Activated naive CD4-positive, alpha-beta T cell treated with anti-CD3 and anti-CD28 coated beads for 36 hours (primary cell): ENCODE measurements at places on chromosomes 2 and 18.
A peak's percentile ranks its signal among the peaks of the same experiment; 100 is the strongest.

GRCh38 chr2:8479298-8479697, 202.6 kb upstream of the ID2 start:
- no peak for DNase-seq

GRCh38 chr2:177171418-177171865, 41.2 kb upstream of the HNRNPA3 start:
- DNase-seq = peak; percentile 48

DNA sequence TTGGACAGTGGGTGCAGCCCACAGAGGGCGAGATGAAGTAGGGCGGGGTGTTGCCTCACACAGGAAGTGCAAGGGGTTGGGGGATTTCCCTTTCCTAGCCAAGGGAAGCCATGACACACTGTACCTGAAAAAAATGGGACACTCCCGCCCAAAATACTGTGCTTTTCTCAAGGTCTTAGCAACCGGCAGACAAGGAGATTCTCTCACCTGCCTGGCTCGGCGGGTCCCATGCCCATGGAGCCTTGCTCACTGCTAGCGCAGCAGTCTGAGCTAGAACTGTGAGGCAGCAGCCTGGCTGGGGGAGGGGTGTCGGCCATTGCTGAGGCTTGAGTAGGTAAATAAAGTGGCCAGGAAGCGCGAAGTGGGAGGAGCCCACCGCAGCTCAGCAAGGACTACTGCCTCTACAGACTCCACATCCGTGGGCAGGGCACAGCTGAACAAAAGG, 244.7 kb downstream of the NBAS start:
- peak; percentile 21 for DNase-seq

GRCh38 chr18:72436401-72436800, 107.7 kb downstream of the CBLN2 start:
- DNase-seq = no peak

- DNase-seq = no peak
Observed at GRCh38 chr2:175585496-175585895, 404.0 kb upstream of the ATP5MC3 start.

- no peak for DNase-seq
Observed at GRCh38 chr2:98245491-98245890, 100.8 kb upstream of the CNGA3 start.

DNA sequence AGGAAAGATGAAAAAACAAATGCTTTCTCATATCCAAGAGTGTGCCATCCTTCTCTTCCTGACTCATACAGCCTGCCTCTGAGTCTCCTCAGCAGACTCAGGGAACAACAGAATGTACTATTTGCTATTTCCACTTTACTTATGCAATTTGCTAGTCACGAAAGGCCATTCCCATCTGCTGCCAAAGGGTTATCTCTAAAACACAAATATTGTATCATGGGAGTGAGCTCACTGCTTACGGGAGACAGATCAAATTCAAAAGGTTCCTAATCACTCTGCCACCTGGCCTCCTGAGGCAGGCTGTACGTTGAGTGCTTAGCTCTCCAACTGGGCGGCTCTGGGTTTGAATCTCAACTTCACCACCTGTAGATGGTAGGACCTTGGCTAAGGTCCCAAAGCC, 92.0 kb downstream of the GAREM1 start:
- DNase-seq = no peak

DNA sequence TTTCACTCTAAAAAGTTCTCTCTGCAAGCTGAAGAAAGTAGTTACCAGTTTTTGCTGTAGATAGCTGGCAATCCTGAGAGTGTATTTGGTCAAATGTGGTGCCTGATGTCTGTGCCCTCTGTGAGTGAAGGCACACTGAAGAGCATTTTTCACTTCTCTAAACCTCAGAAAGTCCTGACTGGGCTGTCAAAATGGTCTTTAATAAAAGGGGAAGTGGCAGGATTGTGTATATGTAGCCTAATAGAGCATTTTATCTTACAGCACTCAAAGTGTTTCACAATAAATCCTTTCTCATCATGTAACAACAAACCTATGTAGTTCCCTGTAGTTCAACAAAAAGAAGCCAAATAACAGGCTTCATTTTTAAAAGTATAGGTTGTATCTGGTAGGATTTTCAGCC, 1552.3 kb upstream of the SLC39A10 start:
- DNase-seq = no peak

DNA sequence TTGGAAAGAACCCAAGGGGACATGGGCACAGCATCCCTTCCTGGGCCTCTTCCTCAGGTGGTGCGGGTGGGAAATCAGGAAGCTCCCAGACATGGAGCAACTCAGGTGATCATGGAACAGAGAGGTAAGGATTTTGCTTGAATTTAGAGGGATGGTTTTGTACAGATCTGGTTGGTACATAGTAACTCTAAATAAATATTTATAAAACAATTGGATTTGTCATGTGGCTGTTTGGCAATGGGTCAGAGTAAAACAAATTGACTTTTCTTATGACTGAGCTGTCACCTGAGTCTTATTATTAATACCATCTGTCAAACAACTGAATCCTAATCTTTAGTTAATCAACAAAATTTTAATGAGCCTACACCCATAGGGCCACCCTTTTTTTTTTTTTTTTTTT, 19.4 kb upstream of the TMEM178A start:
- DNase-seq = no peak

- DNase-seq = no peak
Observed at GRCh38 chr2:203019142-203019541, 4.5 kb downstream of the NBEAL1 start.

- no peak for DNase-seq
Observed at GRCh38 chr18:22355598-22355997, 62.1 kb downstream of the CTAGE1 start.

GRCh38 chr2:157439824-157440186, 4.1 kb downstream of the CYTIP start:
- DNase-seq = peak; percentile 49

DNA sequence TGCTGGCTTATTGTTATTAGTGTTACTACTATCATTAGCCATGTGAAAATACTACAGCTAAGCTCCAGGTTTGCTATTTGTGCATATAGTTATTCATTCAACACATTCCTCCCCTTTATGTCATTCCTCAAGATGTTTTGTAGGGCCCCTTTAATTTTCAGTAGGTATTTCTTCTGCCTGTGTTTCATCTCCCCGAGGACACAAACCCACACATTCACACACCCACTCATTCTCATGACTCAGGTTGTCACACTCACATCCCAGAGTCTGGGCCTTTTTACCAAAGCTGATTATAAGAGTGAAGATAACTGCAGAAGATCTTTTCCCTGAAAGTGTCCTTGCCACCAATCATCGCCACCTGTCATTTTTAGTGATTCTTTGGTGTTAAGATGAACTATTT, 68.6 kb upstream of the SPOPL start:
- DNase-seq = no peak

GRCh38 chr2:62787386-62787785, 81.9 kb downstream of the EHBP1 start:
- no peak for DNase-seq

DNA sequence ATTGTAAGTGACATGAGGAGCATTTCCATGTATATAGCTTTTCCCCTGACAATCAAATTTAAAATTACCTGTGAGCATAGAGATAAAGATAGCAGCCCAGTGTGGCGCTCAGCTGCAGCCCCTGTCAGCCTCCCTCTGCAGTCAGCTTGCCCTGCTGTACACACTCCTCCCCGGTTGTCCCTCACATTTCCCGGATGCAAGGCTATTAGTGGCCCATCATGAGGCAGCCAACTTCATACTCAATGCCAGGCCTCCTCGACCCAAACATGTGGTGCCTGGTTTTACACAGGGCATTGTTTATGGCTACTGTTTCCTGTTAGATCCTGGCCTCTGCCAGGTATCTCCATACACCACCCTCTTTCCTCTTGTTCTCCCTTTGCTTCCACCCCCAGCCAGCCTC, 116.1 kb upstream of the SH3BP4 start:
- DNase-seq = no peak

DNA sequence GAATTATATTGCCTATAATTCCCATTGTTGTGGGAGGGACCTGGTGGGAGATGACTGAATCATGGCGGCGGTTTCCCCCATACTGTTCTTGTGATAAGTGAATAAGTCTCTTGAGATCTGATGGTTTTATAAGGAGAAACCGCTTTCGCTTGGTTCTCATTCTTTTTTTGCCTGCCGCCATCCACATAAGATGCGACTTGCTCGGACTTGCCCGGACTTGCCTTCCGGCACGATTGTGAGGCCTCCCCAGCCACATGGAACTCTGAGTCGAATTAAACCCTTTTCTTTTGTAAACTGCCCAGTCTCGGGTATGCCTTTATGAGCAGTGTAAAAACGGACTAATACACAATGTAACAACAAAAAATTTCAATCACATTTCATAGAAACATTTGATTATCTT, 115.8 kb downstream of the C2orf74 start:
- DNase-seq = no peak

DNA sequence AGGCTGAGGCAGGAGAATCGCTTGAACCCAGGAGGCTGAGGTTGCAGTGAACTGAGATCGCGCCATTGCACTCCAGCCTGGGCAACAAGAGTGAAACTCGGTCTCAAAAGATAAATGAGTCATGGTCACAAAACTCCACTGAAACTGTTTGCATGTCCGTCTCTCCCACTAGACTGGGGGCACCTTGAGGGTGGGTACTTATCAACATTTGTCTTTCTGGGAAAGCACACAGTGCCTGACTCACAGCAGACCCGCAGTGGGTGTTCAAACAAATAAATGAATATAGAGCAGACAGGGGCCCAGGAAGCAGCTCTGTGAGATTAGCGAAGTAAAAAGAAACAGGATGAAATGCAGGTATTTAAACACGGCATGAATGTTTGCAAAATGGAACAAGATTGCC, 211.1 kb upstream of the GATA6 start:
- no peak for DNase-seq

GRCh38 chr2:217149087-217149660, 289.3 kb upstream of the TNP1 start:
- no peak for DNase-seq

GRCh38 chr2:80363791-80364349, 59.3 kb upstream of the LRRTM1 start:
- DNase-seq = no peak

GRCh38 chr2:24352664-24353063, 7.7 kb downstream of the ITSN2 start:
- DNase-seq = no peak

GRCh38 chr2:237350597-237350996, 63.4 kb downstream of the COL6A3 start:
- DNase-seq = no peak

- no peak for DNase-seq
Observed at GRCh38 chr2:182103526-182103925, 117.9 kb downstream of the PPP1R1C start.

DNA sequence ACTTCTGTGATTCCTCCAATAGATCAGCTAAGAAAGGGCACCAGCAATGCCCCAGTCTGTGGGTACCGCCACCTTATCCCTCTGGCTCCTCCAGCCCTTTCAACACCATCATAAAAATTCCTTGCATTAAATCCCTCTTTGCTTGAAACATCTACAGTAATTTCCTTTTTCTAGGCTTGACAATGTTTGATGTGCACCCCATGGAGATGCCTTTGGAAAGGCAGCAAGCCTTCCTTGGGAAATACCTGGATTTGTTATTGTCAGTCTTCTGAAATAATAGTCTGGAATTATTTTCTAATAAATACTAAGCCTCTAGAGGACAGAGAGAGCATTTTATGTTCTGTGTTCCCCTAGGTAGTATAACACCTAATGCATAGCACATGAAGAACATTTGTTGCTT, 46.1 kb downstream of the NCKAP5 start:
- DNase-seq = no peak

DNA sequence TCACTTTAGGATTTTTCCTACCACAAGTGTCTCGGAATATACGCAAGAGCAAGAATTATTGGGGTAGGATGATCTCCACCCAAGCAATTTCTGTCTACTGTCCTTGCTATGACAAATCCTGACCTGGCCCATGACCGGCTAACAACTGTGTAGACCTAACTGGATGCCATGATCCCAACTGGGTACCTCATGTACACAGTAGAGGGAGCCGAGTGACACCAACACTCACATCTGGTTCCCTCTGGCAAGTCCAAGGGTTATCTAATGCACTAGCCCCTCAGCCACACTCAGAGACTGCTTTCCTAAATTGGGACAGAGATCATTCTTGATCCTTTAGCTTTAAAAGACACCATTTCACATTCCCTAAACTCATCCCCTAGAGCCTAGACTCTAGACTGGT, 60.7 kb upstream of the ZNF532 start:
- DNase-seq = no peak

GRCh38 chr2:233311241-233311926, 3.8 kb downstream of the SAG start:
- DNase-seq = no peak

DNA sequence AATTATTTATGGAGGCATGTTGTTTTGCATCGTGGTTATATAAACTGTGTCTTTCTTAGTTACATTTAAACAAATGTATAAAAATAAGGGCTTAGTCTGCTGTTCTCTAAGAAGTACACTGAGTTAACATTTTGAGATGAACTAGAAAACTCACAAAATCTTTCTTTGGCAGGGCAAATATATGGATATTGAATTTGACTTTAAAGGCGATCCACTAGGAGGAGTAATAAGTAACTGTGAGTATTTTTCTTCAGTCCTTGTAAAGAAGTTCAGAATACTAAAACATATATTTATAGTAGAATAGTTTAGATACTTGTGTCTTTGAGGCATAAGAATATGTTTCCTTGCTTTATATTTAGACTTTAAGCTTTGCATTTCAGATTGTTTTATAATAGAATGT, 104.8 kb downstream of the MYO1B start:
- no peak for DNase-seq

- no peak for DNase-seq
Observed at GRCh38 chr18:41765460-41765859, 189.6 kb upstream of the PIK3C3 start.

- no peak for DNase-seq
Observed at GRCh38 chr2:129347486-129348217, 631.8 kb upstream of the RAB6C start.

DNA sequence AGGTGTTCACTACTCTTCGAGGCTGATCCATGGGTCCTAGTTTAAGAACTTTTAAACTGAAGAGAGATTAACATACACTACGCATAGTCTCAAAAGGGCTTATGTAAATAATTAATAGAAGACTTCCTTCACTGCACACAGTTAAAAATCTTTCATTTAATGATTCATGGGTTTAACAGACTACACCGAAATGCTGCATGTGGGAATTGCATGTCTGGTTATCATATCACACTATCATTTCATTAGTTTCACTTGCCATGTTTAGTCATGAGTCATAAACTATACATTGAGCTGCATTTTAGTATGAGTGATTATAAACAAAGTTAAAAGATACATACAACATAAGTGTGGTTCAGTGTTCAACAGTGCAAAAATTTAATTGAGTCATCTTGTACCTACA, 31.2 kb downstream of the GLS start:
- DNase-seq = no peak

DNA sequence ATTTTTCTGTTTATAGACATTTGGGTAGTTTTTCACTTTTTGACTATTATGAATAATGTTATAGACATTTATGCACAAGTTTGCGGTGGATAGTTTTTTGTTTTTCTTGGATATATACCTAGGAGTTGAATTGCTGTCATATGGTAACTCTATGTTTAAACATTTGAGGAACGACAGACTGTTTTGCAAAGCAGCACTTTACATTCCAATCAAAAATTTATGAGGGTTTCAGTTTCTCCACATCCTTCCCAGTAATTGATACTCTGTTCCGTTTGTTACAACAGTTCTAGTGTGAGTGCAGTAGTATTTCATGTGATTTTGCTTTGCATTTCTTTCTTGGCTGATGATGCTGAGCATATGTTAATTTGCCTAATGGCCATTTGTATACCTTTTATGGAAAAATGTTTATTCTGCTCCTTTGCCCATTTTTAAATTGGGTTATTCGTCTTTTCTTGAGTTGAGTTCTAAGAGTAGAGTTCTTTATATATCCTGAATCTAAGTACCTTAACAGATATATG, 617.3 kb upstream of the LRATD1 start:
- DNase-seq = no peak

GRCh38 chr2:168685600-168686451, 116.6 kb upstream of the NOSTRIN start:
- no peak for DNase-seq
